Activated CD4-positive, alpha-beta T cell treated with anti-CD3 and anti-CD28 coated beads, Interleukin-2, amount 10 ng/mL, durations not matched to agents 7 days and 5 days (primary cell): ENCODE measurements at places on chromosomes 6 and 20. TPM values are rescaled to one million over a fixed set of nuclear protein-coding genes. Genes with fewer than 3 reads are reported as not detected.

GRCh38 chr20:46307139-46307998 lies 929 bp downstream of the CDH22 start:
- peak overlapping the region; percentile 10 for H3K4me3 ChIP-seq
- H3K4me1 ChIP-seq, result peaks cover 18% of the 10 kb centered on the region
- no peak overlapping the region for H3K27ac ChIP-seq
- peak; percentile 75 for DNase-seq
- peaks cover 70% of the 10 kb centered on the region for H3K27me3 ChIP-seq

DNA sequence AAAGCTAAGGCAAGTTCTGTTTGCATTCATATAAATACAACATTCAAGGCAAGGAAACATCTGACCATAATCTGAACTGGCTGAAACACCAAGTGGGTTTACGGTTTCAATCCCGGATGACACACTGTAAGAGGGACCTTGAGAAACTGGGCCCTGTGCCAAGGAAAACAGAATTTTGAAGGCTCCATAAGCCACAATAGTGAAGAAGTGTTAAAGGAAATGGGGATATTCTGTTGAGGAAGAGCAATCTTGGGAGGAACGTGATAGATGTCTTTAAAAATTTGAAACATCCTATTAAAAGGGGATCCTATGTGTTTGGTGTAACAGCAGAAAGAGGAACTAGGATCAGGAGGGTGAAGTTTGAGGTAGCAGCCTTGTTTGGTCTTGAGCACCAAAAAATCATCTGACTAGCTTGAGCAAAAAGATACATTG lies 82.4 kb upstream of the TAB2 start:
- H3K27me3 ChIP-seq, result no peaks in the 10 kb centered on the region
- no peak overlapping the region for H3K4me3 ChIP-seq
- H3K4me1 ChIP-seq, result peaks cover 54% of the 10 kb centered on the region
- H3K27ac ChIP-seq, result peak overlapping the region; percentile 92
- DNase-seq, result no peak

GRCh38 chr6:145339089-145339488 lies 396.2 kb downstream of the EPM2A start:
- no peaks in the 10 kb centered on the region for H3K27me3 ChIP-seq

DNA sequence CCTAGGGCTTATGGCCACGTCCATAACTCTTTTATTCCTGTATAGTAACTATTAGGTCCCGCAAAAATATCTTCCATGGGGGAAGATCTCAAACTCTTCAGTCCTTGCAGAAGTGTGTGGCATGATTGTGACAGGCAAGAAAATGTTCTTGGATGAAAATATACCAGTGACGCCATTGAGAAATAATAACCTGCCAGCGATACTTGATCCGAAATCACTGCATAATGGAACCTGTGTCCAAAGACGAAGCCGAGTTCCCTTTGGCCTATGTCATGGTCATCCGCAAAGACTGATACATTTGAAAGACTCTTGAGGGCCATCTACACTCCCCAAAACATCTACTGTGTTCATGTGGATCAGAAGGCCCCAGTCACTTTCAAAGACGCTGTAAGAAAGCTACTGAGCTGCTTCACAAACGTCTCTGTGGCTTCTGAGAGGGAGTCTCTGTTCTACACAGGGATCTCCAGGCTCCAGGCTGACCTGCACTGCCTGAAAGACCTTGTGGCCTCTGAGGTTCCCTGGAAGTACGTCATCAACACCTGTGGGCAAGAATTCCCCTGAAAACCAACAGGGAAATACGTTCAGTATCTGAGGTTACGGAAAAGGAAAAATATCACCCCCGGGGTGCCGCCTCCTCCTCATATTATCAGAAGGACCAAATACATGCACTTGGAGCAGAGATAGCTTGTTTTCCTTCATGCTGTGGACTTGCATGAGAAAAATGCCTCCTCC lies 6.9 kb upstream of the GCNT2 start:
- no peaks in the 10 kb centered on the region for H3K27me3 ChIP-seq
- no peaks in the 10 kb centered on the region for H3K36me3 ChIP-seq
- H3K4me3 ChIP-seq, result no peak overlapping the region
- no peak for DNase-seq

- H3K36me3 ChIP-seq, result no peaks in the 10 kb centered on the region
- H3K4me1 ChIP-seq, result no peaks in the 10 kb centered on the region
- no peak overlapping the region for H3K4me3 ChIP-seq
- no peak for DNase-seq
- H3K27ac ChIP-seq, result no peak overlapping the region
Measured at GRCh38 chr6:137776256-137776655, 90.8 kb upstream of the TNFAIP3 start.

- H3K27me3 ChIP-seq, result no peaks in the 10 kb centered on the region
- H3K4me3 ChIP-seq, result no peak overlapping the region
- H3K4me1 ChIP-seq, result peaks cover 17% of the 10 kb centered on the region
- no peak overlapping the region for H3K27ac ChIP-seq
- H3K36me3 ChIP-seq, result peaks cover 13% of the 10 kb centered on the region
Measured at GRCh38 chr6:129701721-129702455, 8.1 kb downstream of the ARHGAP18 start.

Gene DNAAF9
- 1.9 TPM for total RNA-seq

DNA sequence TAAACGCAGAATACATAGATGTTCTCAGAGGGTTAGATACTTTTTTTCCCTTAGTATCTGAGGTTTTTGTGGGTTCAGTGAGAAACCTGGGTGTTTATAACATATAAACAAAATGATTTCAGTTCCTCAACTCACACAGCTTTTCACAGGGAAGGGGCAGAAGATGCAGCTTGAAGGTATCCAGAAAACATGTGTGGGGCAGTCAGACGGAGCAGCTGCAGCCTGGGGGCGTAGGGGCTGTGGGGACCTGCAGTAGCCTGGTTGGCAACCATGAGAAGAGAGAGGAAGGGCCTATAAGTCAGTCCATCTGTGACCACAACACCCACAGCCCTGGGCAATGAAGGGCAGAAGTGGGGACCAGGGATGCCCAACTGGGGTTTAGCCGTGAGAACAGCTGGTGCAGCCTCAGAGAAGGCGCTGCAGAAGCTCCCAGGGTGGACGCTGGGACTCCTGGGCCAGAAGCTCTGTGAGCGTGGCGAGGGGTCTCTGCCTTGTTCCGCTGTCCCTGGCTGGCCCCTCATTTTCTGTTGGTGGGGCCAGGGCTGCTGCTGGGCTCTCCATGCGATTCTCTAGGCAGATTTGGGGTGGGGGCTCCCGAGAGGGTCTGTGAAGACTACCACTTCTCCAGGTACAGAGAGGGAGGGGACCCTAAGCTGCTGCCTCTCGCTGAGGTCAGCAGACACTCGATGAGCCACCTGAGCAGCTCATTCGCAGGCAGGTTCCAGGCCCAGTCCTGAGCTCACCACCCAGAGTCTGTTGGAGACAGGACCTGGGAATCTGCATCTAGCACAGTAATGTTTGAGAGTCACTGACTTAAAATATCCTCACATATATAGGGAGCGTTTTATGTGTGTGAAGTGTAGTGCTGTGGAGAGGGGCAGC lies 181.2 kb downstream of the ZDHHC14 start:
- peak overlapping the region; percentile 19 for H3K4me3 ChIP-seq
- H3K27me3 ChIP-seq, result peaks cover 1% of the 10 kb centered on the region
- peaks cover 18% of the 10 kb centered on the region for H3K36me3 ChIP-seq
- peak overlapping the region; percentile 87 for H3K27ac ChIP-seq

Gene SLC22A7
- total RNA-seq, result not detected

DNA sequence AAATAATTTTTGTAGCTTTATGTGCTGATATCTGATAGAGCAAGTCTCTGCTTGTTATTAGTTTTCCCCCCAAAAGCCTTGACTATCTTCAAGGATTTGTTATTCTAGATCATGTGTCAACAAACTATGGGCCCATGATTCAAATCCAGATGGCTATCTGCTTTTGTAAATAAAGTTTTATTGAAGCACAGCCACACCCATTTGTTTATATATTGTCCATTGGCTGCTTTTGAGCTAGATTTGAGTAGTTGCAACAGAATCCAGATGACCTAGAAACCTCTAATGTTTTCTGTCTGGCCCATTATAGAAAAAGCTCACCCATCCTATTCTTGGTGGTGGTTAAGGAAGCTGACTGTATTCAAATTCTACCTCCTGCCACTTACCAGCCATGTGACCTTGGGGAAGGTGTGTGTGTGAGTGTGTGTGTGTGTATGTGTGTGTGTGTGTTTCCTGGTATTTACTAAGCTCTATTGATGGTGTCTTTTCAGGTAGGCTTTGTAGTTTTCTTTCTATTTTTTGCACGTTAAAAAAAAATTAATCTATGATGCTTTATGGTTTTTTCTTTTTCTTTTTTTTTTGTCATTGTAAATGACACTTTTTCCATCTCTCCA lies 1.3 kb upstream of the GTSF1L start:
- peak overlapping the region; percentile 32 for H3K27ac ChIP-seq
- peaks cover 19% of the 10 kb centered on the region for H3K4me1 ChIP-seq
- peak; percentile 23 for DNase-seq
- peaks cover 3% of the 10 kb centered on the region for H3K36me3 ChIP-seq

DNA sequence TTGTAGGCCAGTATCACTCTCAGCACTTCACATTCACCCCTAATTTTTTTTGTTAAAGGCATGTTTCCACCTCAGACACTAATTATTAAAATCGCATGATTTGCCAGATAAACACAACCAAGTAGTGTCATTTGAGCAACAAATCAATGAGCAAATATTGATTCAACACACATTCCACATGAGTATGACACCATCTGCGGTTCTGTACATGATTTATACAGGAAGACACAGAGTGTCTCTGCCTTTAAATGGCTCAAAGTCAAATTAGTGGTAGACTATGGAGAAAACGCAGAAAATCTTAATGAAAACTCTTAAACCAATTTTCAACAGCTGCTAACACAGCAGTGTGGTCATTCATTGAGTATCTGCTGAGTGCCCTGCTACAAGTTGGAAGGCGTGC lies 300.2 kb downstream of the SOX4 start:
- no peaks in the 10 kb centered on the region for H3K36me3 ChIP-seq
- H3K4me1 ChIP-seq, result no peaks in the 10 kb centered on the region

DNA sequence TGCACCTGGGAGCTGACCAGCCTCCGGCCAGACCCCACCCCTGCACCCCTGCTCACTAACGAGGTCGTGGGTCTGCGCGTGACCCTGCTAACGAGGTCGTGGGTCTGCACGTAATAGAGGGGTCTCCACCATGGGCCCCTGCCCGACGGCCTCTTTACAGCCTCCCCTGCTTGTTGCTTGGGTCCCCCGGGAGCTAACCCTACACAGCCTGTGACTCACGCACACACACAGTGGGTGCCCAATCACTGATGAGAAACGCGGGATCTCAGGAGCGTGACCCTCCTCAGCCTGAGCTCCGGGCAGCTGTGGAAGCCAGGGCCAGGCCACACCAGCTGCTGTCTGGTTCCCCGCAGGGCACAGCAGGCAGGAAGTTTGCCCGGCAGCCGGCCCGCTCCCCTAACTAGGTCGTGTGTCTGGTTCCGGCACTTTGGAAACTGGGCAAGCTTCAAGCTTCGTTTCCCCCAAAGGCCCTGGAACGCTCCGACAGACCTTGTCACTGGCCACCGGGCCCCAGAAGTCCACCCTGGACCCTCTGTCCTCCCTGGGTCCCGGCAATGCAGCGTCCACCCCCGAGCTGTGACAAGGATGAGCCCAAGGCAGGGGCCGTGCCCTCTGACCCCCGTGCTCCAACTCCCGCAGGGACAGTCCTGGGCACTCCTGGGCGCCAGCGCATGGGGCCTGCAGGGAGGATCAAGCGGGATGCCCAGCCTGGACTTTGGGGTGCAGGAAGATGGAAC lies 767 bp downstream of the PTK6 start:
- no peak for DNase-seq
- no peaks in the 10 kb centered on the region for H3K27me3 ChIP-seq
- H3K27ac ChIP-seq, result peak overlapping the region; percentile 14
- no peaks in the 10 kb centered on the region for H3K36me3 ChIP-seq
- H3K4me3 ChIP-seq, result no peak overlapping the region

Gene MMP24
- total RNA-seq, result not detected

DNA sequence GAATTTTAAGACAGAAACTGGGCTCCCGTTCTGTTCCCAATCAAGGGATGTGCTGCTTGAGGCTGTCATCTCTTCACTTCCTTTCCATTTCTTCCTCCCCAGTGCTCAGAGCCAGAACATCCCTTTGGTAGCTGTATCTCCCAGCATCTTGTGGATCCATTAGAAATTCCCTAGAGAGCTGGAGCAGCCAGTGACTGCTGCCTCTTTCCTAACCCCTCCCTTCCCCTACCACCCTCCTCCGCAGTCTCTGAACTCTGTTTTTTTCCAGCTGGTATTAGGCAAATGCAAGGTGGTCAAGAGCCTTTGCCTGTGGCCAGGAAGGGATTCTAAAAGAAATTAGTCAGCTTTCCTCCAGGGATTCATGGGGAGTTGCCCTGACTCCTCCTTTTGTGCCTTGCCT lies 208.0 kb downstream of the EYA2 start:
- H3K27me3 ChIP-seq, result peaks cover 4% of the 10 kb centered on the region
- H3K36me3 ChIP-seq, result no peaks in the 10 kb centered on the region
- H3K4me3 ChIP-seq, result no peak overlapping the region
- no peak overlapping the region for H3K27ac ChIP-seq

DNA sequence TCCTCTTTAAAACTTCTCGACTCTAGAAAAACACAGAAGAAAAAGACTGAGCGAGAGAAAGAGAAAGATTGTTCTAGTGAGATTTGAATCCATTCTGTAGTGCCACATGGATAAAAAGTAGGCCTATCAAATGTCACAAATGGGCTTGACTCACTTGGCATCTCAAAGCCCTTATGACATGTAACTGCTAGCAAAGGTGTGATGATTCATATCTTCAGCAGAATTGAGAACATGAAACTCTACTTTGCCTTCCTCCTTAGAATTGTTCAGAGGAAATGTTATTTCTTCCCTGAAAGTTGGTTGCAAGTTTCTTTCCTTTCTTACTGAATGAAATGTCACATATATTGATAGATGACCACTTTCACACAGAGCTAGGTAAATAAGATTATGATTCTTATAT lies 40.4 kb upstream of the DUSP22 start:
- H3K4me1 ChIP-seq, result peaks cover 40% of the 10 kb centered on the region
- peaks cover under 1% of the 10 kb centered on the region for H3K27me3 ChIP-seq
- H3K4me3 ChIP-seq, result no peak overlapping the region
- no peak for DNase-seq

- no peaks in the 10 kb centered on the region for H3K36me3 ChIP-seq
- no peak overlapping the region for H3K27ac ChIP-seq
- H3K4me1 ChIP-seq, result no peaks in the 10 kb centered on the region
- no peak for DNase-seq
Measured at GRCh38 chr6:105109955-105110895, 69.6 kb downstream of the POPDC3 start.

GRCh38 chr6:87518453-87518852 lies 45.7 kb downstream of the SLC35A1 start:
- H3K27ac ChIP-seq, result no peak overlapping the region
- DNase-seq, result no peak
- peaks cover 41% of the 10 kb centered on the region for H3K36me3 ChIP-seq
- H3K27me3 ChIP-seq, result no peaks in the 10 kb centered on the region
- H3K4me3 ChIP-seq, result no peak overlapping the region

- H3K36me3 ChIP-seq, result peaks cover 64% of the 10 kb centered on the region
- peaks cover 83% of the 10 kb centered on the region for H3K4me1 ChIP-seq
- no peaks in the 10 kb centered on the region for H3K27me3 ChIP-seq
- DNase-seq, result peak; percentile 38
Measured at GRCh38 chr6:149147938-149148718, 169.4 kb upstream of the TAB2 start.

Gene FKBP5
- 94.2 TPM for total RNA-seq

Gene GFOD1
- total RNA-seq, result 2.4 TPM
